ENCODE measurements at places on chromosomes 16 and 17. TPM values are rescaled to one million over a fixed set of nuclear protein-coding genes. Genes with fewer than 3 reads are reported as not detected.

The NUPR1 gene
- total RNA-seq: not detected

The KLHL10 gene
- total RNA-seq: not detected

The MFSD6L gene
- not detected for total RNA-seq

DNA sequence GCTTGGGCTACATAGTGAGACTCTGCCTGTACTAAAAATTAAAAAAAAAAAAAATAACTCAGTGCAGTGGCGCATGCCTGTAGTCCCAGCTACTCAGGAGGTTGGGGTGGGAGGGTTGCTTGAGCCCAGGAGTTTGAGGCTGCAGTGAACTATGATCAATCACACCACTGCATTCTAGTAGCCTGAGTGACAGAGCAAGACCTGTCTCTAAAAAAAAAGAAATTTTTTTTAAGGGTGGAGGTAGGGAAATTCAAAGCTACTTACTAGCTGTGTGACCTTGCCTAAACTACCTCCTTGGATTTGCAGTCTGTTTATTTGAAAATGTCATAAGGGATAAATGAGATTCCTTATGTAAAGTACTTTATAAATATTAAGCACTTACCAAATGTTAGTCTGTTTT is 3.4 kb upstream of the SMPD3 start:
- DNase-seq: no peak

DNA sequence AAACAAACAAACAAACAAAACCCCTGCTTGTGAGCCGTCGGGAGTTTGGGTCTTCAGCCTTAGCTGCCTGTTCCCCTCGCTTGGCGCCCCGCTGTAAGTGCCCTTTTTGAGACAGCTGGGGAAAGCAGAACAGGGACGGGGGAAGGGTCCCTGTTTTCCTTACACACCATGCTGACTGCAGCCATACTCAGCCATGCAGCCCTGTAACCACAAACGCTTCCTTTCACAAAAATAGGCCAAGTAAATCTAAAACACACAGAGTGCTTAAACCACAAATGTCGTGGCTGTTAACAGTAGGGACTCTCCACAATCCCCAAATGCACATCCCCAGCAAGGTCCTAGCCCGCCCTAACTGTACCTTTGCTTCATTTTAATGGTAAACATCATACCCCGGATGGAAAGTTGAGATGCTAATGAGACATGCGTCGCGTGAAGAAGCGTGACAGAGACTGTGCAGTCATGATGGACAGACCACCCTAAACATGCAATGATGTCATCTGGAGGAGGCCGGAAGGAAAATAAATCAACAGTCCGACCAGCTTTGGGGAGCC is 129.9 kb downstream of the MGAT5B start:
- peak; percentile 23 for DNase-seq

GRCh38 chr16:56532714-56533113 is 12.9 kb upstream of the BBS2 start:
- no peak for DNase-seq

The PDK2 gene
- total RNA-seq: 25.2 TPM

DNA sequence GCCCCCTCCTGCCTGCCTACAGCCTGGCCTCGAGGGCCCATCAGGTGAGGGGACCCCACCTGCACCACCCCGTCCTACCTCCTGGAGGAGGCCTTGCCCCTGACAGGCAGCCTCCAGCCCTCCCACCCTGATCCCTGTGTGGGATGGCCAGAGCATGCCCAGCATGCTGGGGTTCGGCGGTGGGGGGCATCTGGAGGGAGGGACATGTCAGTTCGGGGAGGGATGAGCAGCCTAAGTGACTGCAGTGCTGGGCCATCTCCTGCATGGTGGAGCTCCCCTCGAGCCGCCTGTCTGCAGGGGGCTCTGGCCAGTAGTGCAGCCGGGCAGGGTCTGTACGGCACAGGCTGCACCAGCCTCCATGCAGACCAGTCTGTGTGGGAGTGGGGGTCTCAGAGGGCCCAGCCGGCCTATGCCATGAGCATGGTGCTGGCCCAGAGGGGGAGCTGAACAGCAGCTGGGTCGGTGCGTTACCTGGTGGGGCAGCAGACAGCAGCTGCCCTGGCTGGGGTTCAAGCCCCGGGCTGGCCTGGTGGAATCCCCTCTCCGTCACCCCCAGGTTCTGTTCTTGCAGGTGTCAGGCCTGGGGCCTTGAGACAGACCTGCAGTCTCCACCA is 4.0 kb upstream of the RNPS1 start:
- no peak for DNase-seq

The SLC52A1 gene
- 0.22 TPM for total RNA-seq

GRCh38 chr17:29778956-29779811 is 150.8 kb downstream of the SSH2 start:
- peak; percentile 83 for DNase-seq

GRCh38 chr17:81517339-81518112 is 4.9 kb upstream of the ACTG1 start:
- DNase-seq: no peak

DNA sequence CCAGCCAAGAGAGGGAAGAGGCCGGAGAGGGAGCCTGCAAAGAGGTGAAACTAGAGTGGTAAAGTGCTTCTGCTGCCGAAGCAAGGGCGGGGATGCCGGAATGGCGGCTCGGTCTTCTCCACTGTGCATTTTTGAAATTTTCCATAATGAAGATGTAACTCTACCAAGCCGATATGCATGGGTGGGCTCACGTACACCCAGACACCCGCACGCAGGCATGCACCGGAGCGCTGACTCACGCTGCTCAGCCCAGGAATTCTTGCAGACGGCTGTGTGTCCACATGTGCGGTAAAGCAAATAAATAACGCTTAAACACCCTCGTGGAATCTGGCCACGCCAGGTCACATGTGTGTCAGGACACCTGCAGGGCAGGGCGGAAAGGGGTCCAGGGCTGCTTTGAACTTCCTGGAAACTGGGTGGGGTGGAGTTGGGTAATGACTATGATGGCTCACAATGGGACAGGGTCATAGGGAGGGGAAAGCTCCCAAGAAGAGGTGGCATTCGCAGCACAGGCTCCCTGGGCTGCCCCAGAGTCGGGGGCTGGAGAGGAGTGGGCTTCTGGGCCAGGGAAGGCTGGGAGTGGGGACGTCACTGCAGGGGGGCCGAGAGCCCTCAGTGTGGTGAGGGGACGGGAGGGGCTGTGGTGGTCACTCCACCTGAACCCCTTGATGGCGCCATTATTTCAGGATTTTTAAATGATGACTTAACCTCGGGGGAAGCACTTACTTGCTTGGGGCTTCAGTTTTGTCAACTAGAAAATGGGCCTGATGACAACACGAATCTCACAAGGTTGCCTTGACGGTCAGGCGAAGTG is 265.5 kb downstream of the PARN start:
- no peak for DNase-seq

GRCh38 chr16:89489040-89489897 is 1.1 kb downstream of the ANKRD11 start:
- peak; percentile 95 for DNase-seq
